ENCODE measurements at places on chromosomes 7 and 10.
A peak's percentile ranks its signal among the peaks of the same experiment; 100 is the strongest.

- no peak for DNase-seq
Observed at GRCh38 chr10:60283397-60283796, 106.3 kb downstream of the ANK3 start.

DNA sequence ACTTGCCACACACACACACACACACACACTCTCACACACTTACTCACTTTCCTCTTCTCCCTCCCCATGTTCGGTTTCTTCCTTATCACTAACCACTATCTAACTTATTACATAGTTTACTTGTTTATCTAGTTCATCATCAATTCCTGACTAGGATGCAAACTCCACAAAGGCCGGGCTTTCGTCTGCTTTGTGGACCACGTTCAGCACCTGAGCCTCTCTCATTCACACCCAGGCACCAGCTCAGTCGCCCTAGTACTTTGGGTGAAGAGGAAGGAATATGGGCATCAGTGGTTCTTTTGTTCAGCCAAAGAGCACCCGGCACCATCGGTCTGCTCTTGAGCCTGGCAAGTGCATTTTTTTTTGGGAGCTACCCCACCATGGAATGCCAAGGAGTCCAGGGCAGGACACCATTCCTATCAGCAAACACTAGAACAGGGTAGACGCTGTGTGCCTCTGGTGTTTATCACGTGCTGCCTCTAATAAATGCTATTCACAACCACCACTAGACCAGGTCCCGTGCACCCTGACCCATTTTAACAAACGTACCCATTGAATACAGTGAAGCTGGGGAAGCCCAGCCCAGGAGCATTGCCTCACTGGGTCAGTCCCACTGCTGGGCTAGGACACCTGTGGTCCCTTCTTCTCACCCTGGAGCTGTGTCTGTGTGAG lies 2.2 kb downstream of the C10orf67 start:
- DNase-seq = no peak

DNA sequence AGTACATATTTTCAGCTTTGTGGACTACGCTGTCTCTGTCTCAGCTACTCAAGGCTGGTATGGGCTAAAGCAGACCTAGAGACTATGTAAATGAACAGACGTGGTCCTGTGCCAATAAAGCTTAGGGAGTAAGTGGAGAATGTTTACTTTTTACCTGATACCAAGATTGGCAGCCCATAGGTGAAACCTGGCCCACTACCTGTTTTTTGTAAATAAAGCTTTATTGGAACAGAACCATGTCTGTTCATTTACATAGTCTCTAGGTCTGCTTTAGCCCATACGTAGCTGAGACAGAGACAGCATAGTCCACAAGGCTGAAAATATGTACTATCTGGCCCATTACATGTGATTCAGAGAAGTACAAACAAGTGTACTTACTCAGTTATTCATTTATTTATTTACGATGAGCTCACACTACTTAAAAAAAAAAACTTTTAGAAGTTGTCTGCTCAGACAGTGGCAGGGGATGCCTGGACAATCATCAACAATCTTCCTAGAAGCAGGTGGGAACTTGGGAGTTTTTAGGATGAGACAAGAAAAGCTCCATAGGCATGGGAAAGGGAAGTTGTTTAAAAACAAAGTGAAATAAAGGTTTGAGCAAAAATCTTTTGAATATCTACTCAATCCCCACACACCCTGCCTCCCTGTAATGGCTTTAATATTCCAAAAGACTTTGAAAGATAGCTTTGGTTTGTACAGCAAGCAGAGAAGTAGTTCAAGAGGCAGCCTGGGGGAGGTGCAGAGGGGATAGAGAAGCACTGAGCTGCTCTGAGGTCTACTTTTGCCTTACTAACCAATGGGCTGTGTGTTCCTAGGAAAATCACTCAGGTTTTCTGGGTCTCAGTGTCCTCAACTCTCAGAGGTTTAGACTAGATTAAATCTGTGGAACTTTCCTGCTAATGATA lies 114.4 kb upstream of the AFAP1L2 start:
- DNase-seq = no peak

DNA sequence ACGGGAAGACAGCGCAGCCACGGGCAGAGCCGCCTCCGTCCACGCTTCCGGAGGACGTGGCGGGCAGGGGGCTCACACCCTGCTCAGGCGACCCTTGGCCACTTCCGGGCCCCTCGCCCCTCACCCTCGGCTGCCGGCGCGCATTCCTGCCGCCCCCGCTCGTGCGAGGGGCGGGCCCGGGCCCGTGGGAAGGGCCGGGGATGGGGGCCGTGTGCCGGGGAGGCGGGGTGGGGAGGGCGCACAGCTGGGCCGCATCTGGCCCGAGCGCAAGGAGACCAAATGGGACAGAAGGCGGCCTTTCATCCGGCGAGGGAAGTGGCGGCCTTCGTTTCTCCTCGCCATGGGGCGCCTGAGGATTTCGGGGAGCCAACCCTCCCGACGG lies 846 bp upstream of the LFNG start:
- no peak for DNase-seq

- DNase-seq = no peak
Observed at GRCh38 chr7:37924491-37925041, 4.1 kb downstream of the EPDR1 start.

- DNase-seq = no peak
Observed at GRCh38 chr7:151517601-151518104, 2.0 kb downstream of the RHEB start.

- DNase-seq = no peak
Observed at GRCh38 chr7:118492466-118492865, 268.0 kb downstream of the ANKRD7 start.

DNA sequence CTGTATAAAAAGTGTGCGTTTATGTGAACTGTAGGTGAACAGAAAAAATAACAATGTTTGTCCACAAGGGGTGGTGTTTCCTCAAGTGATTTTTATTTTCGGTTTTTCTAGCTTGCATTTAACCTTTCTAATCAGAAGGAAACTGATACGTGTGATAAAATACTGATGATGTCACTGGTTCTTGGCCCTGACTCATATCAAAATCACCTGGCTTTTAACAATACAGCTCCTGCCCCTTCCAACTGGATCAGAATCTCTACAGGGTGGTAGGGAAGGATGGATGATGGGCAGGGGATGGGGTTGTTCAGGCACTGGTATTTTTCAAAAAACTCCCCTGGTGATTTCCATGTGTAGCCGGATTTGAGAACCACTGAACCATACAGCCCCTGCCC lies 10.9 kb downstream of the NPFFR1 start:
- peak; percentile 22 for DNase-seq

DNA sequence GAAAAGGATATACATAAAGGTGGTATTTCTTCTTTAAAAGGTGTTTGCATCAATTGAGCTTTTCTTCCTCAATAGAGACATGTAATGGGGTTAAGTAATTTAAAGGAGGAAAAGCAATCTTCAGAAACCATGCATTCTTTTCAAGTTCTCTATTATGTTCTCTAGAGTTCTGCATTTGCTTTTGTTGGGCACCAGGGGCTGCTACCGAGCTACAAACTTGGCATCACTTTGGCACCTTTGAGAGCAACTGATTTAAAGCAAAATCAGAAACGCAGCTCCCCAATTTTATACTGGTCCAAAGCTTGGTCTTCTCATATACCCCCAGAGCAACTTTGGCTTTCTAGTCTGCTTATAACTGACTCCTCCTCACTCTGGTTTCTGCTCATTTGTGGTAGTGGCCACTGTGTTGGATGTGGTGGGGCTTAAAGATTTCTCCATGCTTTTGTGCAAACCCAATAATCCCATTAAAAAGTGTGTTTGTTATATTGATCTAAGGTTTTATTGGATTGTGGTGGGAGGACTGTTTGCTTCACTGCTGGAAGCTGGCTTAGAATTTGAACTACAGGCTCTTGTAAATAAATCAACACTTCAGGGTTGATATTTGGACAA lies 712.1 kb downstream of the PHTF2 start:
- DNase-seq = peak; percentile 23

- DNase-seq = no peak
Observed at GRCh38 chr10:13699216-13699615, 112.5 kb downstream of the PRPF18 start.

DNA sequence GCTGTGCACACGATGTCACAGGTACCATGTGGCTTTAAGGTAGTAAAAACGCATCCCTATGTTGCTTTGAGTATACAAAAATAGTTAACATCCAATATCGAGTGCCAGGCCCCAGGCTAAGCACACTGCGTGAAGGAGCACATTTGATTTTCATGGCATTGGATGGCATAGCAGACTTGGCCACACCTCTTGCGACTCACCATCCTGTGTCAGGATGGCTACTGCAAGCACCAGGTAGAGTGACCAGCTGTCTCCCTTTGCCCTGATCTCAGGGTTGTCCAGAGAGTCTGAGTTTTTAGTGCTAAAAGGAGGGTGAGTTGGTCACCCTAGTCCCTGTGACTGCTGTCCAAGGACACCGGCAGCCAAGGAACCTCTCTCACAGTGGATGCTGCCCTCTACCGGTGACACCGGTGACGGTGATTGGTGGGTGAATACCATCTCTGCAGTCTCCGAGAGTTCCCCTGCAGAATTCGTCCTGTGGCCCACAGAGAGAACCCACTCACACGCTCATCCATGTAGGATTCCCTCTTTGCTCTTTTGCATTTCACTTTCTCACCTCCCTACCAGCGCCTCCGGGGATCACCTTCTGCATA lies 76.1 kb downstream of the BICC1 start:
- DNase-seq = no peak

DNA sequence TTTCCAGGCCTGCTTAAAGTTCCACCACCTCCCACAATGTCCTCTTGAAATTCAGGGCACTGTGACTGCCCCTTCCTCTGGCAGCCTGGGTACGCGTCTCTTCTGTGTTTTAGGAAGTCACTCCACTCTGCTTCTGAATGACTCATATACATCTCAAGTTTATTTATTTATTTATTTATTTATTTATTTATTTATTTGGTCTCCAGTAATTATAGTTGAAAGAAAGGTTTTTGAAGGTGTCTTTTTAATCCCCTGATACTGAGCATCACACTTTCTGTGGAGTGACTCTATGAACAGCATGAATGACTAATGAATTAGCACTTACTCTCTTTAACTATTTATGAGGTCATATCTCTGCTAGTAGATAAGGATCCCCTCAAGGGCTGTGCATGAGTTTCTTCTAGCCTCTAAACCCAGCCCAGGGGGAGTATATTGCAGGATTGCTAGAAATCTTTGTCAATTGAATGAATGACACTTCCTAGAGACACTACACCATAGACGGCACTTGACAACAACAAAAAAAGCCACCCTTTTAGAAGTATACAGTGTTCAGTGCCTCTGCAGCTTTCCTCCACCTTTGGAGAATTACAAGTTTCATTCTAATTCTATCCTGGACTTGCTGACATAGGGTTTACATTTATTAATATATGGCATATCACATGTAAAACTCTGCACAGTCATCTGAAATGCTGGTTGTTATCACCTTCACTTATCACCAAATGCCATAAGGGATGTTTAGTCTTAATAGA lies 2.1 kb downstream of the MACC1 start:
- no peak for DNase-seq

DNA sequence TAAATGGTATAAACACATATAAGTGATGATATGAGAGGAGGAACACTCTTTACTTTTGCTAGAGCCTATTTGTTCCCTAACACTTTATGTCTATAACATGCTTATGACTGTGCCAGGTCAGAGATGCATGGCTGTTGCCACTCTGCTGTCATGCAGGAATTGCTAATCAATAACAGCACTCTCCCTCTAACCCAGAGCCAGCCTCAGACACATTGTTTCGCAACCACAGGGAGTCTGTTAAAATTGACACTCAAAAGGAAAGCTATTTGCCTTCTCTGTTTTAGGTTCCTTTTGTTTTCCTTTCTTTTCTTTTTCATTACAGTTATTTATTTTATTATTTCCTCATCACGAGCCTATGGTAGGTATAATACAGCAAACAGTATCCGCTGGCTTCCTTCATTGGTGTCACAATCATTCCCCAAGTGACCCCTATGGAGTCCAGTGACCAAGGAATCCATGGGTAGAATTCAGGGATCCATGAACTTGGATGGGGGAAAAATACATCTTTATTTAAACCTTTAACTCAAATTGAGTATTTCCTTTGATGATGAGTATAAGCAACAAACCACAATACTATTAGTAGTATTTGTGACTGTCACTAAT lies 6.8 kb downstream of the PON2 start:
- DNase-seq = no peak

DNA sequence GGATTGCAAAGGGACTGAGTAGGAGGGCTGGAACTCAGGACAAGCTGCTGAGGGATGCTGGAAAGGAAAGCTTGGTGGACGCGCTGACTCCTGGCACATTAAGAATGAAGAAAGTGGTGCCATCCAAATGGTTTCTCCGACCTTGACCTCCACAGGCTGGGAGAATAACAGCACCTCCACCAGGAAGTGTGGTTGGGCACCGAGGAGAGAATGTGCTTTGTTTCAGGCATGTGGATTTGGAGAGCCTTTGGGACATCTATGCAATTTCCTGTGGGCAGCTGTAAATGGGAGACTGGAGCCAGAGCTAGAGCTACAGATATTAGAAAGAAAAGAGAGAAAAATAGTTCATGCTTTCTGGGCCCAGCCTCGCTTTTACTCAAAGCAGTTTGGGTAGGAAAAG lies 29.8 kb upstream of the HABP2 start:
- DNase-seq = no peak

DNA sequence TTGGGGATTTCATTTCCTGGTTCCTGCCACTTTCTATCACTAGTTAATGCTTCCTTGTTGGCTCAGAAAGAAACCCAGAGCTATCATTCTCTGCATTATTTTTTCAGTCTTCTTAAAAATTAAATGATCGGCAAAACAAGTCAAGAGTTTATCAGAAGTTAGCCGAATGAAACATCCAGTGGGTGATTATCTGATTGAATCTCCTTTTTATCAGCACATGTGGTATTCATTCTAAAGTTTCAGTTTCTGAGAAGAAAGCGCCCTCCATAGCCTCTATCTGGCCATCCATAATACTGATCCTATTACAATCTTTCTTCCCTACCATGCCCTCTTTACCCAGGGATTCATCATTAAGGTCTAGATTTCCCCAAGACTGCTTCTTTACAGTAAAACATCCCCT lies 71.8 kb downstream of the OSBPL3 start:
- DNase-seq = no peak

GRCh38 chr7:36904802-36905201 lies 180.5 kb upstream of the AOAH start:
- DNase-seq = no peak

DNA sequence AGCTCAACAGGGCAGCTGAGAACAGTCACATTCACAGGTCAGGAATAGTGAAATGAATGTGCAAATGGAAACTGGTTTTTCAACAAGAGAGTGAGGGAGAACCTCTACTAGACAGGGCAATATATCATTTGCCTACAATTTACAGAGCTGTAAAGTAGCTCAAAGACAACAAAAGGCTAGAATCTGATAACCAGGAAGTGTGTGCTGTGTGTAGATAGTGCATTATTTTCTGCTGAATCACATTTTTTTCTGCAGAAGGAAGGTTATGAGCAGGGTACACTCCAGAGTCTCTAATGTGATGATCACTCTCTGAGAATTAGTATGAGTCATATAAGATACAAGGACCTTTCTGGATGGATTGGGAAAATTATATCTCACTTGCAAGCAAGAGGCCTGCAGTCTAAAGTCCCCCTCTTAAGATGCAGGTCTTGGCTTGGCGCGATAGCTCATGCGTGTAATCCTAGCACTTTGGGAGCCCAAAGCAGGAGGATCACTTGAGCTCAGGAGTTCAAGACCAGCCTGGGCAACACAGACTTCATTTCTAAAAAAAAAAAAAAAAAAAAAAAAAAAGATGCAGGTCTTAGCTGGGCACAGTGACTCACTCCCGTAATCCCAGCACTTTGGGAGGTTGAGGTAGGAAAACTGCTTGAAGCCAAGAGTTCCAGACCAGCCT lies 59.9 kb upstream of the COBL start:
- DNase-seq = no peak

- DNase-seq = no peak
Observed at GRCh38 chr7:69429911-69430383, 168.3 kb upstream of the AUTS2 start.

GRCh38 chr10:46325021-46325420 lies 38.2 kb downstream of the ANTXRL start:
- DNase-seq = peak; percentile 17
